ENCODE measurements at places on chromosomes 5 and 9.
A peak's percentile ranks its signal among the peaks of the same experiment; 100 is the strongest.

- no peak for DNase-seq
These were observed 12.9 kb upstream of the RNF183 start for GRCh38 chr9:113316030-113316429.

DNA sequence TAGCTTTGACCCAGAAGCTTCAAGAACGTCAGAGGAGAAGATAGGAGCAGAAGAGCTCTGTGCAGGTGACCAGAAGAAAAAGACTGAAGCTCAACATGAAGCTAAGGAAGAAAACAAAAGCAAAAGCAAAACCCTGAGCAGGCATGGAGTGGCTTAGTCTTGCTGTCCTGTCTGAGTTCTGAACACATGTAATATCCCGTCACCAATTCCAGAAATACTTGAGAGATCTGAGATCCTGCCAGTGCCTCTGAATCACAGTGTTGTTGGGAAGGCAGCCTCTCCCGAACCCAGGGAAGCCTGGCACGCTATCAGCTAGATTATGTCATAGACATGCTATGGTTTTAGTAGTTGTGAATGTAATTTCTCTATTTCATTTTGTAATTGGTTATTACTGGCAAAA is 235.7 kb downstream of the ICE1 start:
- DNase-seq = no peak

GRCh38 chr9:137301081-137301947 is 757 bp downstream of the NRARP start:
- no peak for DNase-seq

GRCh38 chr5:150286820-150287219 is 2.8 kb downstream of the CAMK2A start:
- no peak for DNase-seq

DNA sequence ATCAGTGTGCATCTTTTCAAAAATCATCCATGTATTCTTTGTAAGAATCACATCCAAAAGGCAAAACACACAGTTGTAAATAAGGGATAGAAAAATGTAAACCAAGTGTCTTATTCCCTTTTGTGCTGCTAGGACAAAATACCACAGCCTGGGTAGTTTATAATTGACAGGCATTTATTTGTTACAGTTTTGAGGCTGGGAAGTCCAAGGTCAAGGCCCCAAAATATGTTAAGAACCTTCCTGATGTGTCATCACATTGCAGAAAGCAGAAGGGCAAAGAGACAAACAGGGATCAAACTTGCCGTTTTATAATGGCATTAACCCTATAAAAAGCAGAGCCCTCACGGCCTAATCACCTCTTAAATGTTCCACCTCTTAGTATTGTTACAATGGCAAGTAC is 364.8 kb downstream of the MED10 start:
- no peak for DNase-seq

DNA sequence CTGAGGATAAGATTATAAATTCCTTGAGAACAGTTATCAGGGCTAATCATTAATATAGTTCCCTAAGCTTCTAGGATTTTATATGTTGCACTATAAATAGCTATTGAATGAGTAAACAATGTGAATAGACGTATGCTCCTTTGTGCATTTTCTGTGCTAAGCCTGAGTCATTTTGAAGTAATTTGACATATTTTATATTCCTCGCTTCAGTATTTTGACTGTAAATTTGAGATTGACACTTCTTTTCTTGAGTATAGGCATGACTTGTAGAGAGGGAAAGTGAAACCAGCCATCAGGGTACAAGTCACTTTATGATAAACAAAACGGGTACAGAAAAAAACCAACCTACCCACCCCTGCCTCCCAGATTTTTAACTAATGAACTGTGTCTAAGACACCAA is 367.7 kb upstream of the PRR16 start:
- DNase-seq = no peak

- DNase-seq = no peak
These were observed 151.0 kb upstream of the ZNF366 start for GRCh38 chr5:72658161-72658560.

DNA sequence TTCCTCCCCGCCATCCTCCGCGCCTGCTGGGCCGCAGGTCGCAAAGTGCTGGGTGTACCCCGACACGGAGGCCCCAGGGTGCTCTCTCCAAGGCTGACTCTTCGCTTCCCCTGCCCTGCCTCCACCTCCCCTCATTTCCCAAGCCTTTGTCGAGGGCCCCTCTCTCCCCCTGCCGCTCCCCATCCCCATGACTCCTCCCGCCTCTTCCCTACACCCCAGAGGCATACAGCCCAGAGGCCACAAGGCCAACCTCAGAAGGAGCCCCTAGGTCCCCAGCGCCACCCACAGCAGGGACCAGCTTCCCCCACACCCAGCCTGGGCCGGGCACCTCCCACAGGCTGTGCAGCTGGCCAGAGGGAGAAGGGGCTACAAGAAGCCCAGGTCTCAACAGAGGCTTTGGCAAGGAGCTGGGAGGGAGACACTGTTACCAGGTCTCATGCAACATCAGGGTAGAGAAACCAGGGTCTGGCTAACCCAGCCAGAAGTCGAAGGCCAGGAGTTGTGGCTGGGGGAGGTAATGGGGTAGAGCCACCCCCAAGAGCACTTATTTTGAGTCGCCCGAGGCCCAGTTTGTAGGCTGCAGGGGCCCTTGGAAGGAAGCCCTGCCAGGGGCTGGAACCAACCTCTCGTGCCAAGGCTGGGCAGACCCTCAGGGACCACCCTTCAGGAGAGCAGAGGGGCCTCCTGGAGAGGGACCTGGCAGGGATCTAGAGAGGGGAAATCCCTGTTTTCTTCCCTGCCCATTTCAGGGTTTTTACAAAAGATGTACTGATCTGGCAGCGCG is 24.5 kb upstream of the SARDH start:
- DNase-seq = no peak

GRCh38 chr5:4198461-4198860 is 602.8 kb downstream of the IRX1 start:
- DNase-seq = no peak

- peak; percentile 37 for DNase-seq
These were observed 670 bp upstream of the PURA start for GRCh38 chr5:140113180-140113698.

DNA sequence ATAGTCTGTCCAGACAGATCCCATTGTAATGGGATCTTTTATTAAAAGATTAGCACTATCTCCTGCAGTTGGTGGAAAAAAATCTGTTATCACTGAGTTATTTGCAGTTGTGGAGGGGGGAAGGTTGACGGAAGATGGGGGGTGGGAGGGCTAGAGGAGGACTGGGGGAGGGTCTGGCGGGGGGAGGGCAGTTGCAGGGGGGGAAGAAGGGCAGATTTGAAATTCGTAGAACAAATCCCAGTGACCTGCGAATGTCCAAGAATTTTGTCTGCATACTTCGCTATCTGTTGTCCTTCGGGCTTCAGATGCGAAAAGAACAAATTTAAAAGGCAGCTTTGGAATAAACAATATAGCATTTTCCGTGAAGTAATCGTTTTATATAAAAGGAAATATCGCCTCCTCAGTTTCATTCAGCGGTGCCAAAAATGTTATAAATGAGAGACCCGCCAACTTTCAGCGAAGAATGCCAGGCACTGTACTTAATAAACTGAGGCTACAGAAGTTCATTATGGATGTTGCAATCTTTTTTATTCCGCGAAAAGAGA is 1.3 kb upstream of the FST start:
- DNase-seq = no peak

DNA sequence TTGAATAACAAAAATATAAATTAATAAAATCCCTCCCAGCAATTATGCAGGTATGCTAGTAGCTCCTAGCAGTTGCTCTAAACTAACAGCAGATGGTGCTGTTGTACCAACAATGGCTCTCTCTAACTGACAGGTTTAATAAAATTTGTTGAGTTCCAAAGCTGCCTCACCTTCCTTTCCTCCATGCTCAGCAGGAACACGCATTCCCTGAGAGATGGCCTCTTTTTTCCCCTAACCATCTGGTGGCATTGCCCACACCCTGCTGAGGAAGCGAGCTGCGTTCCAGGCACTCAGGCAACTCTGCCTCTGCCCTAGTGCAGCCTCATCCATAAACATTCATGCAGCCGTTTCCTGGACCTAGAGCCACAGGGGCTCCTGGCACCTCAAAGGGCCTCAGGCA is 106.2 kb downstream of the KLHL3 start:
- DNase-seq = peak; percentile 58

DNA sequence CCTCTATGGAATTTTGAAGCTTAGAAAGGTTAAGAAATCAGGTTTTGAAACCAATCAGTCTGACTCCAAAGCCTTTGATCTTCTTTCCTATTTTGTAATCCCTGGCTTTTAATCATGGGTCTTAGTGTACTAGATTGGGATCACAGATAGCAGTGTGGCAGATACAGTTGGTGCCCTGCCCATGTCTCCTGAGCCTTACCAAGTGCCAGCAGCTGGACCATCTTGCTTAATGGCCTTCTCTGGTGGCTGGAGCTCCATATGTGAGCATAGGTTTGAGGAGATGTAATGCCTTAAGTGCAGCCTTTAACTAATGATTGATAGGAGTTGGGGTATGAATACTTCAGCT is 16.7 kb upstream of the RIC1 start:
- DNase-seq = no peak

DNA sequence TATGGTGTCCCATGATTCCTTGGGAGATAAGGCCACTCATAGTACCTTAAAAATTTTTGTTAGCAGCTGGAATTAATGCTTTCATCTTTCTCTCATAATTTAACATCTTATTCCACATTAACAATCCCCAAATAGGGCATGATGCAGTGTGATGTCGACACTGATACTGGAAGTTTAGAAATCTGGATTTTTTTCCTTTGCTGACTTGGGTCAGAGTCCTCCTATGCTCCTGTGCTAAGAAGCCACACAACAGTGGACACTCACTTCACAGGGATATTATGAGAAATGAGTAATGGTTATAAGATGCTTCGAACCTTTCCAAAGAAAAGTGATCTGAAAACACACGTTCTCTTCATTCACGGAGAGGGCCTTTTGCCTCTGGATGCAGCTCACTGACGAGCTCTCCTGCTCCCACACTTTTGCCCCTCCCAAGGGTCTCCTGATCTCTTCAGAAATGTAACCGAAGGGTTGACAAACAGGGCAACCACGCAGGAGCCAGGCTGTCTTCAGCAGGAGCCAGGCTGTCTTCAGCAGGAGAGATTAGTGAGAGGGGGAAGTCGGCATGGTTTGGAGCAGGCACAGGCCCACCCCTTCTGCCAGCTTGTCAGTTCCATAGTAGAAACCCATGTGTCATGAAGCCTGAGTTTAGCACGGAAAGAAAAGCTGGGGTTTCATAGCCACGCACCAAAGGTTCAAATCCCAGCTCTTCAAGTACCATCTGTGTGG is 247.8 kb downstream of the AOPEP start:
- no peak for DNase-seq

- peak; percentile 40 for DNase-seq
These were observed 82.3 kb upstream of the AGXT2 start for GRCh38 chr5:35129921-35130485.

DNA sequence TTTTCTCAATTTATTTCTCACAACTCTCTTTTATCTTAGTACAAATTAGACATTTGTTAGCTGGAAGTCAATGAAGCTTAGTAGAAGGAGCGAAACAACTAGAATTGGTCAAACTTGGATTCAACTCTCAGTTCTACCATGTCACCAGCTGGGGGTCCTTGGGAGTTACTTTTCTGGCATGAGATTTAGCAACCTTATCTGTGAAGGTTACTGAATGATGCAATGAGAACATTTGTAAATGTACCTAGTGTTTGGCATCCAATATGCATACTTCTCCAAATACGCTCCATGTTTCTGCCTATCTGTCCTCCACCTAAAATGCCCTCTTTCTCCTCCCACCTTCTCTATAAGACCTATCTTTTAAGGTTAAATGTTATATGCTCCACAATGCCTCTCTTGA is 6.3 kb downstream of the HNRNPA0 start:
- no peak for DNase-seq

DNA sequence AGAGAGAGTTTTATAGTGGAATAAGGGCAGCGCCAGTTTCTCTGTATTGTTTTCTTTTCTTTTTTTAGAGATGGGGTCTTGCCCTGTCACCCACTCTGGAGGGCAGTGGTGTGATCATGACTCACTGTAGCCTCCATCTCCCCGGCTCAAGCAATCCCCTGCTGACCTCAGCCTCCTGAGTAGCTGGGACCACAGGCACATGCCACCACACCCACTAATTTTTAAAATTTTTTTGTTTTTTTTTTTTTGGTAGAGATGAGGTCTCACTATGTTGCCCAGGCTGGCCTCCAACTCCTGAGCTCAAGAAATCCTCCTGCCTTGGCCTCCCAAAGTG is 119.0 kb downstream of the PIK3R1 start:
- DNase-seq = no peak

GRCh38 chr5:2376486-2376885 is 375.0 kb downstream of the IRX2 start:
- DNase-seq = no peak
